ENCODE measurements at places on chromosomes 2 and 18.

- DNase-seq = no peak
Measured at GRCh38 chr2:189444322-189444721, 3.0 kb downstream of the WDR75 start.

GRCh38 chr2:38533180-38533579, 69.5 kb downstream of the HNRNPLL start:
- DNase-seq = peak; percentile 64

DNA sequence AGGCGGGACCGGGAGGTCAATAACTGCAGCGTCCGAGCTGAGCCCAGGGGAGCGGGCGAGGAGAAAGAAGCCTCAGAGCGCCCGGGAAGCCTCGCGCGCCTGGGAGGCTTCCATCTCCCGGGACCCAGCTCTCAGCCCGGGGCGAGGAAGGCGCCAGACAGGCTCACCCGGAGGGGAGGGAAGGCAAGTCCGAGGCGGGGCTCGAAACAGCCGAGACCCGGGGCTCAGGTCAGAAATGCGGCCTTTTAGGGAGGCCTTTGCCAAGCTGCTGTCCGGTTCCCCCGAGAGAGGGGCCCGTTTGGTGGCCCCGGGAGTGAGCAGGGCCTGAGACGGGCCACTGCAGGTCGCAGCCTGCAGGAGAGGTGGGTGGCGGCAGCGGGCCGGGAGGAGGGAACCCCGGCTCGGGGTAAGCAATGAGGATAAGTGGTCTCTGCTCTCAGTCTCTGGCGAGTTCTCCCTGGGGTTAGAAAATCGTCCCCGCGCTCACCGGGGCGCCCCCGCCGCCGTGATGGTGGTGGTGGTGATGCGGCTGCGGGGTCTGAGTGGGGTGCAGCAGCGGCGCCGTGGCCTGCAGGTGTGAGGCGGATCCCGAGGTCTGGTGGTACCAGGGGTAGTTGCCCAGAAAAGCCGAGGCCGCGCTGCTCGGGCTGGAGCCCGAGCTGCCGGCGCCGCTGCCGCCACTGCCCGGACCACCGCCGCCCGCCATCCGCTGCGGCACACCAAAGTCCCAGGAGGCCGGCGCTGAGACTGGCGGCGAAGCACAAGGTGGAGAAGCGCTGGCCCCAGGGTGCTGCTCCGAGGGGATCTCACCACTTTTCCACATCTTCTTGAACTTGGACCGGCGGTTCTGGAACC, 2.4 kb downstream of the DLX2 start:
- DNase-seq = no peak

GRCh38 chr2:49042488-49042887, 111.8 kb downstream of the FSHR start:
- DNase-seq = no peak

GRCh38 chr2:59206361-59206760, 965.2 kb upstream of the FANCL start:
- no peak for DNase-seq

DNA sequence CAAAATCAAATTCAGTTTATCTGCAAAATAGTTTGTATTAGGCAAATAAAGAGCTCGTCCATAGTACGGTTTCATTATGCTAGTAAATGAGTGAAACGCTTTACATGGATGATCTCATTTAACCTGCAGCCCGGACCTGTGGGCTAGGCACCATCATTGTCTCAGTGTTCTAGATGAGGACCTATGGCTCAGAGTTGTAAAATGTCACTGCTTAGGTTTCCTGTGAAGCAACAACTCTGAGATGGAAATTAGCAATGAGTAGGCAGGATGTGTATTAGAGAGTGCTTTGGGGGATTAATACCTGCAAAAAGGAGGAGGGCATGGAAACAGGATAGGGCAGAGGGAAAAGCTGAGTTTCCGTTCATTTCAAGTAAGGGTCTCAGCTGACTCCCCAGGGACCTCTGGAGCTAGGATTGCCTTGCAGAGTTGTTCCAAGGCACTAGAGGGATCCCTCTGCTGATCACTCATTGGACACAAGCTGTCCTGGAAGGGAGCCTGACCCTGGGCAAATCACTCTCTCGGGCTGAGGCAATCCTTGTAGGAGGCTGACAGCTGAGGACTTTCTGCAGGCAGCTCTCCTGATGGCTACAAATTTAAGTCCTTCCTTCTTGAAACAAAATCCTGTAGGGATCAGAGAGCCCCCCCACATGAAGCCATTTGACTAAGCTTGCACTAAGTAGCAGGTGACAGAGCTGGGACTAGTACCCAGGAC, 58.8 kb upstream of the SIX2 start:
- no peak for DNase-seq

GRCh38 chr2:189157456-189157855, 22.1 kb downstream of the COL5A2 start:
- DNase-seq = no peak

DNA sequence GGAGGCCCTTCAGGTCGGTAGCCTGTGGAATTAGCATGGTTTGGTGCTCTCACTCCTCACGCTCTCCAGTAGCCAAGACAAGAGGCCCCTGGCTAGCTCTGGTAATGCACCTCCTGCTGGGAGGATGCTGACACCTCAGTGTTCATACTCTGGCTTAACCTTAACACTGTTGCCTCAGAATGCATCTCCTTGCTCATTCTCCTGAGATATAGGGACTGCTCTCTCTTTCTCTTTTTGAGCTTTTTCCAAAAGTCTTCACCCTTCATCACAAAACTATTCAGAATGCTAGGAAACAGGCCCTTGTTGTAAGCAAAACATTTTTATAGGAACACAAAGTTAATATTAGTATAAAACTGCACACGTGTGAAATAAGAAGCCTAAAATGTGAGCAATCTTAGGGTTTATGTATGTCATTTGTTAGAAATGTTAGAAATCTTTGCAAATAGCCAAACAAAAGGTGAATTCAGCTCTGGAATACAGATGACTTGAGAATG, 17.3 kb upstream of the IMPA2 start:
- DNase-seq = no peak

DNA sequence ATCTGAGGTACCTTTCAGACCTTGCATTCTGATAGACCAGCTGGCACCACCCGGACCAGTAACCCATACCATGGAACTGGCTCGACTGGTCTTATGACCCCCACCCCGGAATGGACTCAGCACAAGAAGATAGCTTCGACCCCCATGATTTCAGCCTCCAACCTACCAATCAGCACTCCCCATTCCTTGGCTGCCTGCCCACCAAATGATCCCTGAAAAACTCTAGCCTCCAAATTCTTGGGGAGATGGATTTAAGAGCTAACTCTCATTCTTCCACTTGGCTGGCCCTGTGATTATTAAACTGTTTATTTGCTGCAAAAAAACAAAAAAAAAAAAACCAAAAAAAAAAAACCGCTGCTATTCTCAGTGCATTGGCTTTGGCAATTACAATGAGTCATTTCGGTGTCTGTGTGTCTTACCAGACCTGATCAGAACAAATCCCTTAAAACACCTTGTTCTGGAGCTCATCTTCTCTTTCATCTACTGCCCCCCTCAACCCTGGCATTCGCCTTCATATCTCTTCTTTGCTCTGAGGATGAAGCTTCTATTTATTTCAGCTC, 60.1 kb upstream of the KIF5C start:
- no peak for DNase-seq

DNA sequence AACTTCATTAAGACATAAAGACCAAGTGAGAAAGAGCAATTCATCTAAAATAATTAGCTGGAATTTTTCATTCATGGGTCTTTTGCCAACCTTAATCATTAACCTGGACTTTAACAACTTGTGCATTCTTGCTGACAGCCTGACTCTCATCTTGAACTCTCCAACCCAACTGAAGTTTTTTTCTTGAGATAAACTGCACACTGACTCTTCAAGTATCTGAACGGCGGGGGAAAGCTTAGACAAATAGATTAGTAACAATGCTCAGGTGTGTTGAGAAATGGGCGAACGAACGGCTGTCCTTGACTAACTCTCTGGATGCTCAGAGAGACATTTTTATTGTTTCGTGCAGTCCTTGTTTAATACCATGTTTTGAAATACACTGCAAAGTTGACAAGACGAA, 186.0 kb downstream of the DPP10 start:
- DNase-seq = no peak

- DNase-seq = no peak
Measured at GRCh38 chr2:200471928-200472645, 37.8 kb downstream of the KCTD18 start.

GRCh38 chr2:209985874-209986273, 16.6 kb upstream of the RPE start:
- DNase-seq = no peak

DNA sequence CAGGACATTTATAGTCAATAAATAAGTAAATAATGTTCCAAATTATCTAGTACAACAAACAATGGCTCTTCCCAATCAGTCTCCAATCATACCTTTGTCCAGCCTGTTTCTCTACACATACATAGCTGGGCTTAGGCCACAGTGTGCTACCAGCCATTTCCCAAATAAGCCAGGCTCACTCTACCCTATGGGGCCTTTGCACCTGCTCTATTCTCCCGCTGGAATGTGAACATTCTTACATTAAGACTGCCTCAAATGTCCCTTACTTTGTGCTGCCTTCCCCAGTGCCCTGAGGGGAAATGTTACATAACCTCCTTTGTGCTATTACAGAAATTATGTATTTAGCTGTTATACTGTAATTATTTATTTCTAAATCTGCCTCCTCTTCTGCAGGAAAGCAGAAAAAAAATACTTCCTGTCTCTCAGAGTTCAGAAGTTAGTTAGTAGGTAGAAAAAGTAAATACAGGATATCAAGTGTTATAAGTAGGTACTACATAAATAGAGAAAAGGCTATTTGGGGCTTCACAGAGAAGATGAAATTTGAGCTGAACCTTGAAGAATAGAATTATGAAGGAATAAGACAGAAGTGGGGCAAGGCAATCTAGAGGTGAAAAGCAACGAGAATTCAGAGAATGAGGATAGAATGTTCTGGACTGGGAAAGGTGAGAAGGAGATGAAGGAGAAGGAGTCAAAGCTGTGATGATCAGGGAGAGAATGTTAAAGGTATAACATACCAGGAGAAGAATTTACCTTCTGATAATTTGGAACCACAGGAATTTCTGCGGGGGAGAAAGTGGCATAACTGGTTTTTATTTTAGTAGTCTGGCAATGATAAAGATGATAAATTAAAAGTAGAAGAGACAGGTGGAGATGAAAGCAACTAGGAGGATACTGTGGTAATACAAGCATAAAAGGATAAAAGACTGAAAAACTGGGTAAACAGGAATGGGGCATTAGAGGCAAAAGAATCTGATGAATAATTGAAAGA, 37.0 kb downstream of the ROCK1 start:
- no peak for DNase-seq

DNA sequence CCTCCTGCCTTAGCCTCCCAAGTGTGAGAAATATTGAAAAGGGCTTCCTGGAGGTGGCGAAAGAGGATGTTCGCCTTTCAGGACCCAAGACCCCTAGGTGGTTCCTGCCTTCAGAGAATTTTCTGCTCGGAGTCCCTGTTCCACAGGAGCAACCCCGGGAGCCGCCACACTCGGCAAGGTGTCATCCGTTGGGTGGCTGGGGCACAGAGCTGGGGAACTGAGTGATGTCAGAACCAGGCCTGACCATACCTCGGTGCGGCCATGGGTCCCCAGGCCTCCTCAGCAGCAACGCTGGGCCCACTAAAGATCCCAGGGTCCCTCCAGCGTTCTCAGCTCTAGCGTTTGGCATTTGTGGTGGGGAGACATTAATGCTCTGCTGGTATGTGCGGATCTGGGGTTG, 23.7 kb upstream of the TAF1B start:
- no peak for DNase-seq

GRCh38 chr18:62324917-62325805, at the start of gene TNFRSF11A:
Gene TNFRSF11A (plus strand): TSS chr18:62325310. CDS start chr18:62325353, 43 bp downstream.
- peak; percentile 49 for DNase-seq

DNA sequence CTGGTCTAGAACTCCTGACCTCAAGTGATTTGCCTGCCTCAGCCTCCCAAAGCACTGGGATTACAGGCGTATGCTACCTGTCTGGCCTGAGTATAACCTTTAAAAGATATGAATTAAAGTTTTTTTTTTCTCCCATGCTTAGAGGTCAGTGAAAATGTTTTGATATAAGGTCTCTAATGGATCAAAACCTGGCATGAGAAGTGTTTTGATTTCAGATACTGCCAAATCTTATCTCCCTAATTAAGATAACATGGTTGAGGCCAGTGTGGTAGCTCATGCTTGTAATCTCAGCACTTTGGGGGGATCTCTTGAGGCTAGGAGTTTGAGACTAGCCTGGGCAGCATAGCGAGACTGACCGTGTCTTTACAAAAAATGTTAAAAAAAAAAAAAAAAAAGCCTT, 41.2 kb downstream of the SNRPD1 start:
- DNase-seq = no peak

DNA sequence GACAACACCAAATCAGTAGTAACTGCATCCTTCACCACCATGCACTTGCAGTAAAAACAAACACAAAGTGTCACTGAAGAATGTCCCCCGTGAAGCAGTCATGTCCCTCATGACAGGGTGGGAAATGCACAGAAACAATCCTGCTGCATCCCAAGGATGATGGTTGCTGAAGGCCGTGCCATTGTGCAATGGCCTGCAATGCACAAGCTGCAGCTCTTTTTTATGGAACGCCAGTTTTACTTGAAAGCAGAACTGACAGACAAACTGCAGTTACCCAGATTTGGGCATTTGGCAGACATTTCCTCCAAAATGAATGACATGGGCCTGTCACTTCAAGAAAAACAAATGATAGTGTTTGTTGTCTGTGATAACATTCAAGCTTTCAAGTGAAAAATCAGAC, 2.4 kb upstream of the CHST10 start:
- no peak for DNase-seq

GRCh38 chr2:72685638-72686213, 140.1 kb downstream of the EXOC6B start:
- DNase-seq = no peak

GRCh38 chr2:145649061-145649460, 1129.1 kb upstream of the ZEB2 start:
- DNase-seq = no peak

- no peak for DNase-seq
Measured at GRCh38 chr2:118322406-118322805, 234.1 kb downstream of the INSIG2 start.

- no peak for DNase-seq
Measured at GRCh38 chr18:55780586-55781071, 192.6 kb upstream of the TCF4 start.

DNA sequence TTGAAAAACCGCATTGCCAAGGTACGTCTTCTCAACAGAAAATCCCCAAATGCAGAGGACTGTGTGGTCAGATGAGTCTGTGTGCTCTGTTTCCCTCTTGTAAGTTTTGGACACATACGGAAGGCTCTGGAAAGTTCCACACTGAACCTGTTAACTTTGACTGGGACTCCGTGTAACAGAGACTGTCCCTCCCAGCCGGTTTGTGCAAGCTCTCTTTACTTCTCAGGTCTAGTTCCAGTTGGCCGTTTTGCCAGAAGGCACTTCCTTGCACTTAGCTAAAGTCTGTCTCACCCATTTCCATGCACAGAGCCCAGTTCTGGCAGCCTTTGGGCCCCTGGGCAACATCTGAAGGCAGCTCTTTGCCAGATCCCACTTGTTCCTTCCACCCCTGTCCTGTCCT, 22.0 kb downstream of the EFHD1 start:
- no peak for DNase-seq

GRCh38 chr2:62197925-62198633, 2.2 kb downstream of the B3GNT2 start:
- DNase-seq = no peak

GRCh38 chr2:23904692-23905091, 22.2 kb downstream of the ATAD2B start:
- DNase-seq = no peak

- no peak for DNase-seq
Measured at GRCh38 chr2:157874348-157874747, 1.8 kb downstream of the ACVR1 start.

- no peak for DNase-seq
Measured at GRCh38 chr2:185144159-185144919, 546.0 kb downstream of the ZNF804A start.

GRCh38 chr2:192197357-192197756, 2.6 kb upstream of the TMEFF2 start:
- DNase-seq = no peak
